ENCODE measurements at places on chromosomes 6 and 20.

- H3K4me1 ChIP-seq: no peaks in the 10 kb centered on the region
- no peaks in the 10 kb centered on the region for H3K27me3 ChIP-seq
- no peaks in the 10 kb centered on the region for H3K36me3 ChIP-seq
- H3K27ac ChIP-seq: no peak overlapping the region
- no peak overlapping the region for H3K4me3 ChIP-seq
- no peak for DNase-seq
Measured at GRCh38 chr6:146103416-146104072, 74.7 kb downstream of the GRM1 start.

DNA sequence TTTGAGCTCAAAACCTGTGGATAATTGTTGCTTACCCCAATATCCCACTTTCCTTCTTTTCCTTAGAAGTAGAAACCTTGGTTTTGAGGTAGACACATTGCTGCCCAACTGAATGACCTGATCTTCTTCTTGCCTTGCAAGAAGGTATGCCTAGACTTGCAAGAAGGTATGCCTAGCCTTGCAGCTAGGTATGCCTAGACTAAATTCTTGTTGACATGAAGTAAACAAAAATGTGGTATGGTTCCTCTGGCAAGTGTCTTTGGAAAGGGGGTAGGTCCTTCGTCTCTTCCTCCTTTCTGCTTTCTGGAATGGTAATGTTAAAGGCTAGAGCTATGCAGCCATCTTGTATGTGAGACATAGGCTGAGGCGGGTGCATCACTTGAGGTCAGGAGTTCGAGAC is 129.2 kb downstream of the GMPR start:
- no peak for DNase-seq
- no peaks in the 10 kb centered on the region for H3K36me3 ChIP-seq
- H3K4me1 ChIP-seq: no peaks in the 10 kb centered on the region
- H3K4me3 ChIP-seq: no peak overlapping the region
- no peaks in the 10 kb centered on the region for H3K27me3 ChIP-seq

DNA sequence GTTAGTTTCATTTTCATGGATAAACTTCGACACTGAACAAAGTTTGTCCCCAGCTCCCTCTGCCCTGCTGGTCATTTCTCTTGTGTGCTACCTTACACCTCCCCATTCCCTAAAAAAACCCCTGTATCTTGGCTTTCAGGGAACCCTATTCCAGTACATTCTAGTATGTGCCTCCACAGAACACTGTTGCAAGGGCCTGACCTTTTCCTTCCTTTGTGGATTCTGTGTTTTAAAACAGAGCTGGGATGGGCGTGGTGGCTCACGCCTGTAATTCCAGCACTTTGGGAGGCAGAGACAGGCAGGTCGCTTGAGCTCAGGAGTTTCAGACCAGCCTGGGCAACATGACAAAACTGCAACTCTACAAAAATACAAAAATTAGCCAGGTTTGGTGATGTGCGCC is 20.6 kb upstream of the QKI start:
- H3K4me3 ChIP-seq: no peak overlapping the region
- DNase-seq: no peak
- no peak overlapping the region for H3K27ac ChIP-seq

DNA sequence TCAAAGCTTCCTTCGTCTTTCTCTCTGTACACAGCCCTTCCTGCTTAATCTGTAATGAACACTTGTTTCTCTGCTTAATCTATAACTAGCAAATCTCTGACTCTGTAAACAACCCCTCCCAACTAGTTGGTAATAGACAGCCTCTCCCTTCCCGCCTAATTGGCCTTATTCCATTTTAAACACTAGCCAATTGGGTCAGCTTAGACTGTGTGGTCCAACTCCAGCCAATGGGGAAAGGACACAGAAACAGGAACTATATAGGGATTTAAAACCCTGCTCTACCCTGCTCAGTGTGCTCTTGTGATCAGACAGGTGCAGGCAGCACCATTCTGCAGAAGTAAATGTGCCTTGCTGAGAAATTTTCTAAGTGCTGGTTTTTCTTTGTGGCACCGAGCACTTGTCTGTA is 18.5 kb downstream of the CHD6 start:
- no peak for DNase-seq
- no peaks in the 10 kb centered on the region for H3K27me3 ChIP-seq
- H3K4me3 ChIP-seq: no peak overlapping the region
- H3K4me1 ChIP-seq: no peaks in the 10 kb centered on the region

- H3K4me3 ChIP-seq: no peak overlapping the region
- no peak for DNase-seq
- no peaks in the 10 kb centered on the region for H3K4me1 ChIP-seq
- no peaks in the 10 kb centered on the region for H3K36me3 ChIP-seq
Measured at GRCh38 chr6:75317503-75318206, 33.1 kb upstream of the TMEM30A start.

- peaks cover 15% of the 10 kb centered on the region for H3K4me1 ChIP-seq
- H3K4me3 ChIP-seq: no peak overlapping the region
- no peaks in the 10 kb centered on the region for H3K27me3 ChIP-seq
- H3K27ac ChIP-seq: peak overlapping the region; percentile 69
- peak; percentile 14 for DNase-seq
Measured at GRCh38 chr6:109491207-109491938, 8.4 kb upstream of the ZBTB24 start.

- H3K4me3 ChIP-seq: no peak overlapping the region
- no peaks in the 10 kb centered on the region for H3K4me1 ChIP-seq
- DNase-seq: no peak
- no peaks in the 10 kb centered on the region for H3K36me3 ChIP-seq
- no peak overlapping the region for H3K27ac ChIP-seq
Measured at GRCh38 chr20:61915101-61915500, 150.6 kb downstream of the TAF4 start.

DNA sequence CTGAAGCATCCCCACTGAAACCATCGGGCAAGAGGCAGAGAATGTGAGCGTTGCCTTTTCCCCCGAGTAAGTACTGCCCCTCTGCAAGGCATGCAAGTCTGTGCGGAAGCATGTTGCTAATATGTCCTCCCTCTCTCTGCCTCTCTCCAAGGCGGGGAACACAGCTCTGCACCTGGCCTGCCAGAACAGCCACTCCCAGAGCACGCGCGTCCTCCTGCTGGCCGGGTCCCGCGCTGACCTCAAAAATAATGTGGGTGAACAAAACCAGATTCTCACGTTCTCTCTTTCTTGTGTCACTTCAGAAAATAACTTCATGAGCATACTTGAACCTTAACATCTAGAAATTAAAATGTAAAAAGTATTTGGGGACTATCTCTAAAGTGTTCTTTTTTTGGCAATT is 26.4 kb downstream of the LYRM2 start:
- H3K36me3 ChIP-seq: no peaks in the 10 kb centered on the region
- no peak overlapping the region for H3K27ac ChIP-seq
- no peaks in the 10 kb centered on the region for H3K4me1 ChIP-seq
- no peaks in the 10 kb centered on the region for H3K27me3 ChIP-seq

- H3K4me1 ChIP-seq: peaks cover 4% of the 10 kb centered on the region
- H3K4me3 ChIP-seq: no peak overlapping the region
- DNase-seq: no peak
Measured at GRCh38 chr20:25529295-25529951, 55.9 kb downstream of the NINL start.

GRCh38 chr6:101393829-101394251 is 332 bp downstream of the GRIK2 start:
- no peak overlapping the region for H3K27ac ChIP-seq
- no peak overlapping the region for H3K4me3 ChIP-seq
- DNase-seq: no peak
- H3K36me3 ChIP-seq: no peaks in the 10 kb centered on the region
- H3K4me1 ChIP-seq: no peaks in the 10 kb centered on the region
- peaks cover 30% of the 10 kb centered on the region for H3K27me3 ChIP-seq

DNA sequence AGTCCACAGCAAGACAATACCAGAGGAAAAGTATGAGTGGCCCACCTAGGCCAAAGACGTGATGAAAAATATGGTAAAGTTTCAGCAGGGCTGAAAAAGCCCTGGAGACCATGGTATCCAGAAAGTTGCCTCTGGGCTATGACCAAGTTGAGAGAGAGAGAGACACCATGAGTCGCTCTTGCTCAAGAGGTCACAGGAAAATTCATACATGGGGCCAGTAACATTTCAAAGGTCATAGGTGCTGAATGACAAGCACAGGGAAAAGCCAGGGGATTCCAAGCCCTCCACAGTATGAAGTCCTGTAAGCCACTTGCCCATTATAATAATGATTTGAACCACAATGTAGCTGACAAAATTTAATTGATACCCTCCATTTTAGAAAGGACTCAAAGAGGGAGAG is 657.7 kb upstream of the CITED2 start:
- no peak for DNase-seq
- no peak overlapping the region for H3K27ac ChIP-seq
- no peaks in the 10 kb centered on the region for H3K4me1 ChIP-seq
- H3K27me3 ChIP-seq: peaks cover 2% of the 10 kb centered on the region

- H3K4me1 ChIP-seq: no peaks in the 10 kb centered on the region
- H3K27me3 ChIP-seq: peaks cover 8% of the 10 kb centered on the region
- H3K36me3 ChIP-seq: no peaks in the 10 kb centered on the region
- no peak for DNase-seq
Measured at GRCh38 chr6:132633362-132633761, 9.3 kb upstream of the TAAR2 start.

DNA sequence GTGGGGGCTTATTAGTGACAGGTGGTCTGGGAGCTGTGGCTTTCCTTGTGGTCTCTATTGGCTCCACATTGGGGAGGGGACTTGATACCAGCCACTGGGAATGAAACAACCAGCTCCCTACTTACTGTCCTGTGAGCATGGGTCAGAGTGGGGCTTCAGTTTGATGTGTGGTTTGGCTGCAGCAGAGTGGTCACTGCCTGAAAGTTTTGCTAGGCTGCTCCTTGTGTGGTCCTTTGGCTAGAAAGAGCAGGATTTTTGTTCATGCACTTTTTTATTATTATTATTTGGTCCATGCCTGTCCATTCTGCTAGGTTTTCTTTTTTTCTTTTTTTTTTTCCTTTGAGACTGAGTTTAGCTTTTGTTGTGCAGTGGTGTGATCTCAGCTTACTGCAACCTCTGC is 7.5 kb upstream of the TMEM14B start:
- no peak overlapping the region for H3K27ac ChIP-seq
- H3K4me3 ChIP-seq: no peak overlapping the region
- DNase-seq: no peak
- H3K4me1 ChIP-seq: no peaks in the 10 kb centered on the region
- H3K36me3 ChIP-seq: no peaks in the 10 kb centered on the region

GRCh38 chr6:143647191-143647590 is 30.6 kb upstream of the PHACTR2 start:
- no peak overlapping the region for H3K4me3 ChIP-seq
- H3K27me3 ChIP-seq: no peaks in the 10 kb centered on the region
- no peak overlapping the region for H3K27ac ChIP-seq
- H3K36me3 ChIP-seq: no peaks in the 10 kb centered on the region
- no peak for DNase-seq

DNA sequence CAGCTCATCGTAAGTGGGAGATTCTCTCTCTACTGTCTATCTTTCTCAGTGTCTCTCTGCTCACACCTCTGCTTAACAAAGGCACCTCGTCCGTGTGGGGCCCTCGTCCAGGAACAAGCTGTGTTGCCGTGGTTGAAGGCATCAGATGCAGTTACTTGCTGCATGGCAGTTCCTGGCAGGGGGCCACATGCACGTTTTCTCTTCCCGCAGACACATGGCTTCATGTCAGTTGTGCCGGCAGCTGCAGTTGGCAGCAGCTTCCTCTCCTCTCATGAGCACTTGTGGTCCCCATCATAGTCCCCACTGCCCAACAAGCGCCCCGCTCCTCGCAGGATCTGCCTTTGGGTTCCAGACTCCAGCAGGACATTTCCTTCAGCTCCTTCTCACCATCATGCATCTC is 7.1 kb upstream of the AFDN start:
- no peak for DNase-seq
- H3K27me3 ChIP-seq: peaks cover 11% of the 10 kb centered on the region
- H3K27ac ChIP-seq: no peak overlapping the region
- H3K36me3 ChIP-seq: no peaks in the 10 kb centered on the region
- H3K4me3 ChIP-seq: no peak overlapping the region

GRCh38 chr6:143329323-143329722 is 121.2 kb downstream of the ADAT2 start:
- no peak overlapping the region for H3K27ac ChIP-seq
- H3K36me3 ChIP-seq: no peaks in the 10 kb centered on the region
- no peaks in the 10 kb centered on the region for H3K4me1 ChIP-seq
- H3K4me3 ChIP-seq: no peak overlapping the region
- no peak for DNase-seq
- no peaks in the 10 kb centered on the region for H3K27me3 ChIP-seq

GRCh38 chr6:113500221-113500620 is 356.9 kb upstream of the MARCKS start:
- no peak overlapping the region for H3K4me3 ChIP-seq
- H3K36me3 ChIP-seq: no peaks in the 10 kb centered on the region
- H3K27ac ChIP-seq: no peak overlapping the region
- no peaks in the 10 kb centered on the region for H3K4me1 ChIP-seq
- H3K27me3 ChIP-seq: no peaks in the 10 kb centered on the region
- no peak for DNase-seq

GRCh38 chr20:3622406-3622805 is 40.8 kb downstream of the GFRA4 start:
- no peak overlapping the region for H3K4me3 ChIP-seq
- no peaks in the 10 kb centered on the region for H3K27me3 ChIP-seq
- no peak overlapping the region for H3K27ac ChIP-seq
- H3K4me1 ChIP-seq: no peaks in the 10 kb centered on the region

DNA sequence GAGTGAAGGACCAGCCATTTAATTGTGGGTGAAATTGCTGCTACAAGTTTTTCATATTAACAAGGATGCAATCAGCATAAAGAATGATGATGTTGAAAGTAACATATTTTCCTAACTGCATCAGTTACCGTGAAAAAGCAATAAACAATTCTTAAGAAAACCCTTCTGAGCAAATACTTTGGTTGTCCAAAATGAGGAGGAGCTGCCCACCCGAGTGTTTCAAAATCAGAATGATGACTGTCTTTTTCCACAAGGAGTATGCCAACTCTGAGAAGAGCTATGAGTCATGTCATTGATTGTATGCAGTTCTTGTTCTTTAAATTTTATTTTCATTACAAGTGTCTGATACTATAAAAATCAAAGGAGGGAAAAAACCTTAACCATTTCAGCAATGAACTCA is 470.5 kb downstream of the COL12A1 start:
- H3K27me3 ChIP-seq: no peaks in the 10 kb centered on the region
- no peak overlapping the region for H3K27ac ChIP-seq
- no peaks in the 10 kb centered on the region for H3K36me3 ChIP-seq
- no peaks in the 10 kb centered on the region for H3K4me1 ChIP-seq
- H3K4me3 ChIP-seq: no peak overlapping the region

- H3K36me3 ChIP-seq: no peaks in the 10 kb centered on the region
- H3K4me1 ChIP-seq: no peaks in the 10 kb centered on the region
- H3K27me3 ChIP-seq: no peaks in the 10 kb centered on the region
- no peak overlapping the region for H3K4me3 ChIP-seq
- no peak for DNase-seq
- H3K27ac ChIP-seq: no peak overlapping the region
Measured at GRCh38 chr6:105765239-105765638, 320.9 kb upstream of the PRDM1 start.

DNA sequence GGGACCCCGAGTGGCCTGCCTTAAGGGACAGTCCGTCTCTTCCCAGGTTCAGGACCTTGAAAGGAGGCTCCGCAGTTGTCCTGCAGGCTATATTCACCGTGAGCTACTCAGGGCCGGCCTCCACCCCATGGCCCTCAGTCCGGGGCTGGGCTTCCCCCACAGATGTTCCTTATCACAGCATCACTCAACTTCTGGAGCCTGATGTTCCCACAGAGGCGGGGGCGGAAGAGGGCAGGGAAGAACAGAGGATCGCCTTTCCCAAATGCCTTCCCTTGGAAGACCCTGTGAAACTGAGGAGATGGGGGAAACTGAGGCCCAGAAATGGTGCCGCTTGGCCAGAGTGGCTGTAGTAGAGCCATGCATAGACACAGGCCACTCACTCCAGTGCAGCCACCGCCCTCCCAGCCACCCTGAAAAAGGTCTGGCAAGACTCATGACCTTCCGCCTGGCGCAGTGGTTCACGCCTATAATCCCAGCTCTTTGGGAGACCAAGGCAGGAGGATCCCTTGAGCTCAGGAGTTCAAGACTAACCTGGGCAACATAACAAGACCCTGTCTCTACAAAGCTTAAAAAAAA is 4.3 kb upstream of the COX4I2 start:
- H3K36me3 ChIP-seq: no peaks in the 10 kb centered on the region
- peaks cover 4% of the 10 kb centered on the region for H3K4me1 ChIP-seq

Data from T-cell (primary cell).